CD4-positive, alpha-beta T cell treated with Interleukin-10 for 1 hour (primary cell): ENCODE measurements at places on chromosomes 5 and 9.

- no peak for DNase-seq
These were observed 77.8 kb upstream of the SHISAL2B start for GRCh38 chr5:64612344-64612961.

GRCh38 chr9:111807197-111807596 is 12.5 kb upstream of the SHOC1 start:
- no peak for DNase-seq

DNA sequence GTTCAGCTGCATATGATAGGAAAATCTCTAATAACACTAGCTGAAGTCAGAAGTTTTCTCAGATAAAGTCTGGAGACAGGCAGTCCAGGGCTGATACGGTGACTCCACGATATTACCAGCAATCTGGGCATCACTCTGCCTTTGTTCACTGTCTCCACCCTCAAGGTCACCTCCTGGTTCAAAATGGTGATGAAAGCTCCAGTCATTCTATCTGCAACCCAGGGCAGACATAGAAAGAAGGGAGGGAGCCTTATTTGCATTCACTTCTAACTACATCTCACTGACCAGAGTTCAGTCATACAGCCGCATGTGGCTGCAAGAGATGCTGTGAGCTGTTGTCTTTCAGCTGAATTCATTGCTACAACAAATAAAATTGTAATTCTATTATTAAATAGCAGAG is 22.4 kb upstream of the GPR151 start:
- no peak for DNase-seq

DNA sequence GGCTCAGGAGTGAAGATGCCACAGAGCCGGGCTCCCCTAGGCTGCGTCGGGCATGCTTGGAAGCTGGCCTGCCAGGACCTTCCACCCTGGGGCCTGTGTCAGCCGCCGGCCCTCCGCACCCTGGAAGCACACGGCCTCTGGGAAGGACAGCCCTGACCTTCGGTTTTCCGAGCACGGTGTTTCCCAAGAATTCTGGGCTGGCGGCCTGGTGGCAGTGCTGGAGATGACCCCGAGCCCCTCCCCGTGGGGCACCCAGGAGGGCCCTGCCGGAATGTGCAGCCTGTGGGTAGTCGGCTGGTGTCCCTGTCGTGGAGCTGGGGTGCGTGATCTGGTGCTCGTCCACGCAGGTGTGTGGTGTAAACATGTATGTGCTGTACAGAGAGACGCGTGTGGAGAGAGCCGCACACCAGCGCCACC is 113.1 kb downstream of the RXRA start:
- no peak for DNase-seq

GRCh38 chr9:72753266-72753893 is 199.5 kb downstream of the ALDH1A1 start:
- DNase-seq, result no peak

DNA sequence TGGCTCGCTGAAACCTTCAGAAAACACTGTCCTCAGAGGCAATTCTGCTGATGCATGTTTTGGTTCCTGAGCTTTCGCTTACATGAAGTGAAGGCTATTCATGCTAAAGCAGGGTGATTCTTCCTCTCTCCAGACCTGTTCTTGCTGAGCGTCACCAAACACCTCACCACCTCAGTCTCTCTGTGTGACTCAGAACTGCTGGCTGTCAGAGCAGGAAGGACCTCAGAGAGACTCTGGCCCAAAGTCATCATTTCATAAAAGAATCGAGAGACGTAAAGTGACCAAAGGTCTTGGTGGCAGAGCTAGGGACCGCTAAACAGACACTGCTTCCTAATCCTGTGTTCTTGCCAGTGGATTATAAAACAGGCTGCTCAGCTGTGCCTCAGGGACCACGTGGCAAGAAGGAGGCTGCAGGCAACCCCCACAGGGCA is 73.8 kb downstream of the LHFPL2 start:
- DNase-seq, result no peak

GRCh38 chr5:171445644-171446516 is 26.4 kb downstream of the FGF18 start:
- no peak for DNase-seq

GRCh38 chr5:35302544-35302943 is 72.3 kb upstream of the PRLR start:
- DNase-seq, result no peak

GRCh38 chr9:14678776-14679175 is 14.5 kb downstream of the ZDHHC21 start:
- DNase-seq, result no peak

GRCh38 chr5:175059687-175060211 is 335.4 kb downstream of the MSX2 start:
- peak; percentile 8 for DNase-seq

- DNase-seq, result no peak
These were observed 559.0 kb upstream of the FTMT start for GRCh38 chr5:121292664-121293063.

DNA sequence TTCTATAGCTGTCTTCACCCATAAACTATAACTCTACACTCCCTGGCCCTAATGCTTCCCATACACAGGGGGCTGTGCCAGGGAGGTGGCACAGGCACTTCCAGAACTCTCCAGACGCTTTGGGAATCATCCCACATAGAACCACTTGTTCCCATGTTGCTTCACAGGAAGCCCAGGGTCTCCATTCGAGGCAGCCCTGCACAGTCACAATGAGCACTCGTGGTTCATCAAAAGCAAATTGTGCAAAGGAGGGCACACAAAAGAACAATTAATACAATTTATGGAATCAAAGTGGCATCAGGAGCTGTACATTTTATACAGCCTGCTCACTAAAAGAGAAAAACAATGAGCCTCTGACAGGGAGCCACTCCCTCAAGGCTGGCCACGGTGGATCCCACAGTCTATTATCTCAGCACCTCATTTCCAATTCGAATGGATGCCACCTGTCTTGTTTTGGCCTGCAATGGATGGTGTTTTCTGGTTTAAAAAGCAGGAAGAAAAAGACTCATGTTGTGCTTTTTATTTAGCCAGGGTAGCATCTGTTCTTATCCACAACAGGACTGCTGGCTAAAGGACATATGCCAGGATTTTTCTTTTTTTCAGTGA is 354.8 kb downstream of the ENC1 start:
- no peak for DNase-seq

DNA sequence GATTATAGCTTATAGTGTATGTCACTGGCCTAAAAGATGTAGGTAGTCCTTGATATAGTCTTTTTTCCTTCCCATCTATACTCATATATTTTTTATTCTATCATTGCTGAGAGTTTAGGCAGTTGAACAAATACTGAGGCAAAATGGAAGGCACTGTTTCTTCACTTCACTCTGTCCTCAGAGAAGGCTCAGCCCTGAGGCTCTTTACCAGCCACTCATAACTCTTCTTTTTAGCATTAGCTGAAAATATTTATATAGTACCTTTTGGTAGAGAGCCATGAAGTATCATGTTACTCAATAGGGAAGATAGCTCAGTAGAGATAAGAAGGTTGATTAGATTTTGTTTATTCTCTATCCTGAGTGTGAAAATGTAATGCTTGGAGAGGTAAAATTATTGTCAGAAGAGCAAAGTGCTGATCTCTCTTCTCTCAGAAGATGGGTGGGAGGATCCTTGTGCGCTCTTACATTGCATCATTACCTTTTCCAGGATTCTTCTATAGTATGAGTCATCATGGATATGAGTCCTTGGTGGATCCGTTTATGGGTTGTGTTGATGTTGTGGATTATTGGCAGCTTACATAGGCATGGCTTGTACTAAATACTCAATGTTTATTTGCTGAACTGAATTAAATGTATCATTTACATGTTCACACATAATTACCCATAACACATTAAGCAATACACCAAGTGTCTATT is 88.1 kb downstream of the ANXA1 start:
- DNase-seq, result no peak

- DNase-seq, result peak; percentile 56
These were observed 598 bp downstream of the RGP1 start for GRCh38 chr9:35749515-35750255.

DNA sequence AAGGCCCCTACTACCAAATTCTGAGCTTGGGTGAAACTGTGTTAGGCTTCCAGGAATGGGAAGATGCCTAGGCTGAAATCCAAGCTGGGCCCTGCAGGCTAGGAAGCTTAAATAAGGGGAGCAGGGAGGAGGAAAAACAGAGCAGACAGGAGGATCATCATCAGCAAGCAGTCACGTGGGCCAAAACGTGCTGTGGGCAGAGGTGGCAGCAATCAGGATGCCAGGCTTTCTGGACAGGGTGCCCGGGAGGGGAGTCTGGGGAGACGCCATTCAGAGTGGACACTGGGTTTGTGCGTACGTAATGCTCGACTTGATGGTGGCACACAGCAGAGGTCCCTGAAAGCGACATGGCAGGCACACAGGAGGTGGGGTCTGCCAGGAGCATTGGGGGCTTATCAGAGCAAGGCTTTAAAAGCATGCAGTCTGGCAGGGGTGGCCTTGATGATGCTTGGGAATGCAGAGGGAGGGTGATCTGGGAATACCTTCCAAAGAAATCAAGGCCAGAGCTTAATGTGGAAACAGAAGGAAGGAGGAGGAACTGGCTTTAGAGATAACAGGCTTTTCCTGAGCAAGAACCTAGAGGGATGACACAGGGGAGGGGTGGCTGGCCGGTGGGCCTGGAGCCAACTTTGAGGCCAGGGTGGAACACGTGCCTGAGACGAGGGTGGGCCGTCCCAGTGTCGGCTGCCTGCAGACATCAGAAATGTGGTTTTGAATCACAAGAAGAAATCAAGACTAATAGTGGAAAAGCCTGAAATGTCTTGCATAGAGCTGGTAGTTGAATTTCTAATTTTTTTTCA is 212.5 kb downstream of the GADD45G start:
- no peak for DNase-seq

DNA sequence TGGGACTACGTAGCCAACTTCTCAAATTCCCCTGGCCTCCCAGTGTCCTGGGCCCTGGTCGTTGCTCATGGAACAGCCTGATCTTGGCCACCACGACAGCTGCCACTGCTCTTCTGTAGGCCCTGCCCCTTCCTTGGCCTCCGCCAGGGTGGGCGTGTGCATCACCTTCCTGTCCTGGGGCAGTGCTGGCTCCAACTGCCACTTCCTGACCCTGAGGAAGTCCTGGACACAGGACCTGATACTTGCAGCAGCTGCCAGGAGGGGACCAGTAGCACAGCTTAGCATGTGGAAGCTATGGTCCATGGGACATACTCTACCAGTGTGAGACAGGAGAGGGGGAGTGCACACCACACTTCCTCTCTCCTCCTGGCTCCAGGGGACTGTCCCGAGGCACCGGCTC is 145.2 kb downstream of the TENT4A start:
- no peak for DNase-seq

DNA sequence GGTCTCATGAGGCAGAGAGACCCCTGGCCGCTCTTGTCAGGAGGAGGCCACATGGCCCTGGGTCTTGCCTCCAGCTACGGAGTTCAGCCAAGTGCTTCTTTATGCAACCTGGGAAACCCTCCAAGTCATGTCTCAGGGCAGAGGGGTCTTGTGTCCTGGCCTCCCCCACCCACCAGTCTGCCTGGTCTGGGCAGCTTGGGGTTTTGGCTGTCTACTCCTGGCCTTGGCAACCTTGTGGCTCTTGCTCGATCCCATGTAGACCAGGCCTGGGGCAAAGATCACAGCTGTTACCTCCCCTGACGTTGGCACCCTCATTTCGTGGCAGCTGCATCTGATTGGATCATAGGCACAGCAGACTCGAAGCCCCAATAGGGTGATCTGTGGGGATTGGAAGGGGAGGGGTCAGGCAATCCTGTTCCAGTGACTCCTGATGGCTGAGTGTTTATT is 28.4 kb downstream of the JADE2 start:
- DNase-seq, result no peak

DNA sequence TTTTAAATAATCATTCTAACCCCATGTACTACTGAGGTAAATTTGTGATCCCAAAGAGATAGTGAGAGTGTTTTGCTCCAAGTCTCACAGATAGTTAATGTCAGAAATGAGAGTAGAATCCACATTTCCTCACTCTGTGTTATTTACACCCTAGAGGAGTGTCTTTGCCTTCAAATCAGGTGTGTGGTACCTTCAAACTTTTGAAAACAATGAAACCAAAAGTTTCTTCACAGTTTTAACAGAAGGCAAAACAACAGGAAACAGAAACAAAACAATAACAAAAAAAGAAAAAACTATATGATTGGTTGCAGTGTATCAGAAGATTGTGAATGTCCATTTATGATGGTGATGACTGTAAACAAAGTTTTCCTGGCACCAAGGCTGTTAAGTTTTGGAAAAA is 85.9 kb downstream of the ERBIN start:
- DNase-seq, result no peak

GRCh38 chr5:98041661-98042060 is 731.8 kb upstream of the RGMB start:
- DNase-seq, result no peak

GRCh38 chr9:104983491-104983890 is 55.5 kb upstream of the ABCA1 start:
- no peak for DNase-seq

- no peak for DNase-seq
These were observed 204.7 kb downstream of the TTLL11 start for GRCh38 chr9:121888438-121888775.

GRCh38 chr5:77076961-77077828 is 9.9 kb downstream of the ZBED3 start:
- DNase-seq, result peak; percentile 59

DNA sequence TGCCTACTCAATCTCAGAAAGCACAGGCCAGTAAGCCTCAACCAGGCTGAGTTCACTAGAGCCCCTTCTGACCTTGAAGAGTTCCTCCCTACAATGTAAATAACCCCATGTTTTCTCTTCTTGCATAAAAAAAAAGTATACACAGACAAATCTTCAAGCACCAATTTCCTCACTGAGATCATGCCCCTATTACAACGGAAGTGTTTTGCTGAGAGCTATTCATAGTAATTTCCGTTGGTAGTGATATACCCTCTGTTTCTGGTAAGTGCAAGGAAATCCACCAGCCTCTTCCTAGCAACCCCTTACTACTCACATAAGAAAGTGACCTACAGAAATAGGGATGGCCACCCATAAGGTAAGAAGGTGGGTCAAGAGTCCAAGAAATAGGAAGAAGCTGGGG is 76.4 kb upstream of the TARS1 start:
- no peak for DNase-seq

DNA sequence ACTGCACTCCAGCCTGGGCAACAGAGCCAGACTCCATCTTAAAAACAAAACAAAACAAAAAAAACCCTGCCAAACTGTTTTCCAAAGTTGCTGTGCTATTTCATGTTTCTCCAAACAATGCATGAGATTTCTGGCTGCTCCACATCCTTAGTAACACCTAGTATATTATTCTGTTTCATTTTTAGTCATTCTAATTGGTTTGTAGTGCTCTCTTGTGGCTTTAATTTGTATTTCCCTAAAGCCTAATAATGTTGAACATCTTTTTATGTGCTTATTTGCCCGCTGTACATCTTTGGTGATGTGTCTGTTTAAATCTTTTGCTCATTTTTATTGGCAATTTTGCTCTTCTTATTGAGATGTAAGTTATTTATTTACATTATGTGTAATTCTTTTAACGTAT is 18.4 kb upstream of the TTC1 start:
- no peak for DNase-seq
